ENCODE measurements at places on chromosomes 13 and 19.

- DNase-seq: no peak
Measured at GRCh38 chr13:42149136-42149535, 100.7 kb downstream of the DGKH start.

DNA sequence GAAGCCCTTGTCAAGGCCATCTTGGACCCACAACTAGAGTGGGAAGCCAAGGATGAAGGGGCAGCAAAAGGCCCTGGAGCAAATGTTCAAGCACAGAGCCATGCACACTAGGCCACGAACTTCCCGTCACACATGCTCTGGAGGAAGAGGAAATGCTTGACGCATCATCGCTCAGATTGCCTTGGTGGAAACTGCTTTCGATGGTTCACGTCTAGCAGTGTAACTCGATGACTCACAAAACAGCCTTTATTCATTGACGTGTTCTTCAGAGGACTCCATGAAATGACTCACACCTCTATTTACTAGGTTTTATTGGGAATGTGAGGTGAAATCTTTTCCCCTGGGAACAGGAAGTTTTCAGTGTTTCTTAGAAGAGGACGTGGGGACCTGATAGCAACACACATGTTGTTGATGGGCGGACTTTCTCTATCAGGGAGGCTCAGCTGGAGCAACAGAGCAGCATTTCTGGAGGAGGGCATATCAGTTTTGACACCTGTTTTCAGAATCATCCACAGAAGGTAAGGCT lies 79.8 kb upstream of the FLT1 start:
- no peak for DNase-seq

- no peak for DNase-seq
Measured at GRCh38 chr13:106534639-106535551, 567 bp downstream of the EFNB2 start.

DNA sequence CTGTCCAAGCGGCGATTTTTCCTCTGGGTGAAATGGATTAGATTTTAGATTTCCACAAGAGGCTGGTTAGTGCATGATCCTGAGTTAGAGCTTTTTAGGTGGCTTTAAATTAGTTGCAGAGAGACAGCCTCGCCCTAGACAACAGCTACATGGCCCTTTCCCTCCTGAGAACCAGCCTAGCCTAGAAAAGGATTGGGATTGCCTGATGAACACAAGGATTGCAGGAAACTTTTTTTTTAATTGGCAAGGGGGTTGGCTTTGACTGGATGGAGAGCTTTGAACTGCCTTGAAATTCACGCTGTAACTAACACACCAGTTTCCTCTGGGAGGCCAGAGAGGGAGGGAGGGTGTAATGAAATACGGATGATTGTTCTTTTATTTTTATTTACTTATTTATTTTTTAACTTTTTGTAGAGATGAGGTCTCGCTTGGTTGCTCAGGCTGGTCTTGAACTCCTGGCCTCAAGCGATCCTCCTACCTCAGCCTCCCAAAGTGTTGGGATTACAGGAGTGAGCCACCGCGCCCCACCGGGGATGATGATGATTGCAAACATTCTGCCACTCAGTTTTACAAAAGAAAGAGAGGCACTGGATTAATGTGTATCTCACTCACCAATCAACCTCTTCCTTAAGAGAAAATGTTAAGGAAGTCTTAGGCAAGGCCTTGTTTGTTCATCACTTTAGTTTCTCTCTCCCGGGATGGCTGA lies 1.9 kb downstream of the LDLR start:
- no peak for DNase-seq

DNA sequence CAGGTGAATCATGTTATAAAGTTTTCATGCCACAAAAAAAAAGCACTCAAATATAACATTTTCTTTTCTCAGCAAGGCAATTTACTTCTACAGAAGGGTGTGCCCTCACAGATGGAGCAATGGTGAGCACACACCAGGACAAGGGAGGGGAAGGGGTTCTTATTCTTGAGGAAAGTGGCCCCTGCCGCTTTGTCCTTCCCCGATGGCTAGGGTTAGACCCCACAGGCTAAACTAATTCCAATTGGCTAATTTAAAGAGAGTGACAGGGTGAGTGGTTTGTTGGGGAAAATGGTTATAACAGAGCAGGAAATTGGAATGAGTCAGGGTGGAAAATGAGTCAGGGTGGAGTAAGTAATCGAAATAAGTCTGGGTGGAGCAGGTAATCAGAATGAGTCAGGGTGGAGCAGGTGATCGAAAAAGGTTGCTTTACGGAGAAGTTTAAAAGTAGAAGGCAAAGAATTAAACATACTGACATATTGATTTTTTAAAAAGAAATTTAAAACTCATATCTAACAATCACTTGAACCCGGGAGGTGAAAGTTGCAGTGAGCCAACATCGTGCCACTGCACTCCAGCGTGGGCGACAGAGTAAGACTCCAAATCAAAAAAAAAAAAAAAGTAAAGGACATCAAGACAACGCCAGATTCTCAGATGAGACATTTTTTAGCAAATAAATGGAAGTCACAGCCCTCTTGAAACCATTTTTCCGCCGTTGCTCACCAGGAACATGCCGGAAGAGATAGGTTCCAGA lies 813 bp downstream of the ZNF562 start:
- no peak for DNase-seq

GRCh38 chr13:109719962-109720646 lies 66.3 kb downstream of the IRS2 start:
- no peak for DNase-seq

GRCh38 chr19:20558011-20558410 lies 7.6 kb downstream of the ZNF737 start:
- DNase-seq: no peak

GRCh38 chr19:13025819-13026456 lies 30.7 kb downstream of the NFIX start:
- no peak for DNase-seq

Data from hypothalamus (tissue), 51 donors.